CD4-positive, alpha-beta T cell treated with Interleukin-2 at 100 ng/mL for 4 hours (primary cell): ENCODE measurements at places on chromosomes 11 and 22.

GRCh38 chr22:45429981-45430775 is 16.7 kb downstream of the RIBC2 start:
- no peak for DNase-seq

- no peak for DNase-seq
These were observed 25.8 kb downstream of the TPST2 start for GRCh38 chr22:26564181-26564580.

DNA sequence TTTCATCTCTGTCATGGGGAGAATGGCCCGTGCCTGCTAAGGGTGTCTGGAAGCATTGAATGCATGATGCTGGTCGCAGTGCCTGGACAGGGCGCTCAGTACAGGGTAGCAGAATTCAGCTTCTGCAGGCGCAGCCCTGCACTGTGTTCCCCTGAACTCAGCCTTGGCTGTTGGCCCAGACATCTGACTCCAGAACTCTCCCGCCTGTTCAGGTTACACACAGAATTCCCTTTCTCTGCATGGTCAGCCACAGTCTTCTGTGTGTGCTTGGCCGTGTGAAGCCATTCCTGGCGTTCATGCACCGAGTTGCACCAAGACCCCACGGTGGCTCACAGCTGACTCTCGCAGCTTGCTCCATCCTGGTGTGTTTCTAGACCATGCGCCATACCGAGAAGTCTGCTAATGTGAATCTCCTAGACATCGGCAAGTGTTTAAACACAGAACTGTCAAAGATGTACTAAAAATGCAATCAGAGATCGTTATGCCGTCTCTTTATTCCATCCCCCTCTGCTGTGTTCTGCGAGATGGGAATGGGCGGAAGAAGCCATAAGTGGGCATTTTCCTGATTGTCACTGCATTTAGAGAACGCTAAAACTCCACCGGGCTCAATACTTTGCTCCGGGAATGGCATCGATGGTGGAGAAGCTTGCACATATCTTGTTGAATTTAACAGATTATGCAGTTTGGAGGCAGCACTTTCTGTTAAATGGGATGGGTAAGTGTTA is 55.6 kb downstream of the MPPED1 start:
- no peak for DNase-seq

DNA sequence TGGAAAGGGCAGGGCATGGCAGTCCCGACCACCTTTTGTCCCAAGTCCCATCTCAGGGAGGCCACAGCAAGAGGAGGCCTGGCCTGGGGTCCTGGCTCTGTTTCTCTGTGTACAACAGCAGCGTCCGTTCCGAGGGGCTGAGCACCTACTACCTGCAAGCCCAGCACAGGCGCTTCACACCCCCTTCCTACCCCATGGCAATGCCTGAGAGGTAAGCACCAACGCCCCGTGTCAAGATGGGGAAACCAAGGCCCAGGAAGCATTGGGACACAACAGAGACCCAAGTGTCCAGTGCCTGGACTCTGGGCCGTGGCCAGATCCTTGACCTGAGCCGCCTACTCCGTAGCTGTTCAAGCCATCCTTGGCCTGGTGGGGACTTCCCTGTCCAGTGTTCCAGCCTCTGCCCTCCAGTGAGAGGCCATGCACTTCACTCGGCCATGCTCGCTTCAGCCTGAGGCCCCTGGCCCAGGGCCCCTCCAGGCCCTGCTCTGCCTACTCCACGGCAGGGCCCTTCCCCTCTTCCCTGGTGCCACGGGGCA is 14.3 kb upstream of the TCF20 start:
- DNase-seq, result no peak

DNA sequence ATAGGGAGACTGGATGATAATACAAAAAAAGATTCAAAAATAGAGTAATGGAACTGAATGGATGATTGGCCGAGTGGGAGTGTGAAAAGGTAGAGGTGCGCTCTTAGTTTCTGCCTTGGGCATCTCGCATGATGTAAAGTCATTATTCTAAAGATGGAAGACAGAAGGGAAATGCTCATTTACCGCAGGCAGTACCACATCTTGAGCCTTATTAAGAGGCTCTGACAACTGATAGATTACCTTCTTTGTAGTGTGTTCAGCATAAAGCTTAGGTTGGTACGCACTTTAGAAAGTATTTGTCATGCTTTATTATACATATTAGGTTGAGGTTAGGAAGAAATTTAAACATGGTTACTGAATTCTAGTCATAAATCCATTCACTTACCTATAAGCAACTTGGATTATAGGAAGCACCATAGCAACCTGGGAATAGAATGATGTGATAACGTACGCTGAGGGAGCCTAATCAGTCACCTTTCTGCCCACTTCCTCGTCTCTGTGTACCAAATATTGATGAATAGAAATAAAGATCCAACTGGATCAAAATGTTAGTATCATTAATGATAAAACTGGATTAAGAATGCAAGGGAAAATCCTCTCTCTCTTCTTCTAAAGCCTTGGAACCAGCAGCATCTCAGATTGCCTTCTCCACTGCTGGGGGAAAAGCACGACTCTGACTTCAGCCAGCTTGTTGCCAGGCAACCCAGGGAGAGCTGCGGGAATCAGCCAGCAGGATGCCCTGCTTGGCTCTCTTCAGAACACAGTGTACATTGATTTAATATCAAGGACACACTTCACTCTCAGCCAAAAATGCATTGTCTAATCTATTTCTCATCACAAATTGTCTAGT is 29.0 kb upstream of the VWA5A start:
- no peak for DNase-seq

DNA sequence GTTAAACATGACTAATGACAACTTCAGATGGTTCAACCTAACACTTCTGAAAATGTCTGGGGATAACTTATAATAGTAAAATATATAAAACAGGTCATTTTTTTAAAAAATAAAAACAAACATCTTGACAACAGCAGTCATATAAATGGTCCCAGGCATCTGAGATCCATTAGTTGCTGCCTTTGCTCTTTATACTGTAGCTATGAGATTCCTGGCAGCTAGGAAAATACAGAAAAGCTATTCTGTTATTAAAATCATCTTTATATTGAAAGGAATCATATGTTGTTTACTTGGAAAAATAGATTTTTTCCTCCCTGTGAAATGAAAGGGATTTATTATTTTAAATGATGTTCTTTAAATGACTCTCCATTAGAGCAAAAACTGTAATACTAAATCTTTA is 55.7 kb upstream of the DEUP1 start:
- DNase-seq, result no peak

- DNase-seq, result no peak
These were observed 3.6 kb downstream of the TMEM45B start for GRCh38 chr11:129819237-129819636.

GRCh38 chr11:88310246-88310645 is 27.3 kb downstream of the CTSC start:
- DNase-seq, result no peak

- no peak for DNase-seq
These were observed 31.2 kb upstream of the SMTN start for GRCh38 chr22:31049815-31050420.

GRCh38 chr11:47589977-47590861 is 3.7 kb downstream of the FAM180B start:
- DNase-seq, result no peak

DNA sequence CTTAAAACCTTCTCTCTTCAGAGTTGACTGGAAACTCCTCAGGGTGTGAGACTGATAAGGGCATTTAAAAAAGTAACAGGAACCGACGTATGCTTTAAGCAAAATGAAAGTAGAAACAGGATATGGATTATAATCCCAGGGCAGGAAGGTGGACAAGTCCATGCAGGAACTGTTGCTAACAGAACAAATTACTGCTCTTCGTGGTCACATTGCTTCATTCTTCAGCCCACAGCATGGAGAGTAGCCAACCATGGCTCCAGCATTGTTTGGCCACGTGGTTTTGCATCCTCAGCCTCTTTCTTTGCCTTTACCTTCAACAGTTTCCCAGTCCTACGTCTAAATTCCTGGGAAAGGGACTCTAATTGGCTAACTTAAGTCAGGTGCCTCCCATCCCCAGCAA is 563.1 kb upstream of the ISX start:
- DNase-seq, result no peak

DNA sequence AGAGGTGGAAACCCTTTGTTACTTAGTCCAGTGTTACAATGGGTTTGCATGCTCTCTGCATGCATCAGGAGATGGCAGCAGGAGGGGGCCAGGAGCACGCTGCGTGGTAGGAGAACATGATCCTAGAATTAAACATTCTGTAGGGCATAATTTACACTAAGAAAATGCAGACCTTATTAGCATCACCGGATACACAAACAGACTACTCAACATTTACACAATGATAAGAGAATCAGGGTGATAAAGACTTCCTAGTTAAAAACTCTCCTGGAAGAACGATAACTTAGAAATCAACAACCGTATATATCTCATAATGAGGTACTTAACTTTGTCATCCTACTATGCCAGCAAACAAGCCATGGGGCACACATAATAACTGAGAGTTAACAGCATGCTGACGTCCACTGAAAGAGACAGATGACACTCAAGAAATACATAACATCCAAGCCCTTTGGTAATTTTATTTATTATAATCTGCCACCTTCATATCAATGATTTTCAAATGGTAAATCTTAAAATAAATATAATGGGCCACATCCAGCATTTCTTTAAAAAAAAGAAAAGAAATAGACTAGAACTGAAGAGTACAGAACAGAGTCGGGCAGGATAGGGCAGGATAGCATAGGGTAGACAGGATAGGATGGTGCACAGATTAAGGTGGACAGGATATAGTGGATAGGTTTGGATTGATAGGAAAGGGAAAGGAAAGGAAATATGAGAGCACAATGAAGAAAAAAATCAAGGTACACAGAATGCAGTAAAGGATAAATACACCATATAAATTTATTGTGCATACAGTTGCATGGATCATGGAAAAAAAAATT is 27.5 kb downstream of the CADM1 start:
- no peak for DNase-seq

GRCh38 chr22:33553493-33553892 is 366.8 kb downstream of the LARGE1 start:
- DNase-seq, result no peak

DNA sequence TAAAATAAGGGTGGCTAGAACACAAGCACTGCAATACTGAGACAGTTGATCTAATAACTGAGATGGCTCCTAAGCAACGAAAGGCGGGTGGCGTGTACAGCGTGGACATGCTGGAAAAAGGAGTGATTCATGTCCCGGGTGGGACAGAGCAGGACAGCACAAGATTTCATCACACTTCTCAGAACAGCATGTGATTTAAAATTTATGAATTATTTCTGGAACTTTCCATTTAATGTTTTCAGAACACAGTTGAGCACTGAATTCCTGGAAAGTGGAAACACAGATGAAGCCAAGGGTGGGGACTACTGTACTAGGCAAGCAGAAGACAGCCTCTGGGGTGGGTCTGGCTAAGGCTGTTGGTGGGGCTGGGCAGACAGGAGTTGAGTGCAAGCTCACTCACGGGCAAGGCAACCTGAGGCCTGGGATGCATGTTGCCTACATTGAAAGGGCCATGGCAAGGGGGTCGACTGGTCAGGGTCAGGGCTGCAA is 165.6 kb upstream of the DDI1 start:
- DNase-seq, result no peak

DNA sequence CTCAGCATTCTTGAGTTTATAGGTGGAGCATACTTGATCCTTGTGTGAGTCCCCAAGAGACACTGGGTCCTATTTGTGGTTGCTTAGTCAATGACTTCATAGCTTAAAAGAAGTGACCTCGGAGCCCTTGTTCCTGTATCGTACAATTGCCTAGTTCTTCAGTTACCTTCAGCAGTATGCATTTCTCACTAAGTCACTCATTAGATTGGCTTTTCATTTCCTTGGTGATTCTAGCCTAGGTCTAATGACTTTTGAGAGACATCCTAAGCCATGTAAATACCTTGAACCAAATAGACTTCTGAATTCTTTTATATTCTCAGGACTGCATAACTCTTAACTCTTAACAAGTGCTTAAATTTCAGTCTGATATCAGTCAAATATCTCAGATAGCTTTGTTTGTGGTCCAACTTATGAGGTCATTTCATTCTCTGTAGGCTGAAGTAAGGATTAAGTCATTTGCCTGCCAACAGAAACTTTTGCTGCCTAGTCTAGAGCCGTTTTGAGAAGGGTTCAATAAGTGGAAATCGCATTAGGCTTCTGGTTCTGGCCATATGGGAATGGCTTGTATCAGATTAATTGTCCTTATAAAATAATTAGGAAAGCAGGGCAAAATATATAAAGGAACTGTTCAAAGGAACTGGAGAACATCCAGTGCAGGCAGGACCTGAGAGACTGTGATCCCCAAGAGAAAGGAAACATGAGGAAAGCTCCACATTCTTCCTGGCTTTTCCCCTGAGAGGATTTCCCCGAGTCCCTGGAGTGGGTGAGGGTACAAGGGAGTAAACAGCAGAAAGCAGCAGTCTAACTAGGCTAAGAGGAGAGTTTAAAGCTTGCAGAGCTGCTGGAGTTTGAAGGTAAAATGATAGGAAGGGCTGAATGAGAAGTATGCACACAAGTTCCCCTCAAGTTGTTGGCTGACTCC is 39.9 kb downstream of the TRAF6 start:
- no peak for DNase-seq

DNA sequence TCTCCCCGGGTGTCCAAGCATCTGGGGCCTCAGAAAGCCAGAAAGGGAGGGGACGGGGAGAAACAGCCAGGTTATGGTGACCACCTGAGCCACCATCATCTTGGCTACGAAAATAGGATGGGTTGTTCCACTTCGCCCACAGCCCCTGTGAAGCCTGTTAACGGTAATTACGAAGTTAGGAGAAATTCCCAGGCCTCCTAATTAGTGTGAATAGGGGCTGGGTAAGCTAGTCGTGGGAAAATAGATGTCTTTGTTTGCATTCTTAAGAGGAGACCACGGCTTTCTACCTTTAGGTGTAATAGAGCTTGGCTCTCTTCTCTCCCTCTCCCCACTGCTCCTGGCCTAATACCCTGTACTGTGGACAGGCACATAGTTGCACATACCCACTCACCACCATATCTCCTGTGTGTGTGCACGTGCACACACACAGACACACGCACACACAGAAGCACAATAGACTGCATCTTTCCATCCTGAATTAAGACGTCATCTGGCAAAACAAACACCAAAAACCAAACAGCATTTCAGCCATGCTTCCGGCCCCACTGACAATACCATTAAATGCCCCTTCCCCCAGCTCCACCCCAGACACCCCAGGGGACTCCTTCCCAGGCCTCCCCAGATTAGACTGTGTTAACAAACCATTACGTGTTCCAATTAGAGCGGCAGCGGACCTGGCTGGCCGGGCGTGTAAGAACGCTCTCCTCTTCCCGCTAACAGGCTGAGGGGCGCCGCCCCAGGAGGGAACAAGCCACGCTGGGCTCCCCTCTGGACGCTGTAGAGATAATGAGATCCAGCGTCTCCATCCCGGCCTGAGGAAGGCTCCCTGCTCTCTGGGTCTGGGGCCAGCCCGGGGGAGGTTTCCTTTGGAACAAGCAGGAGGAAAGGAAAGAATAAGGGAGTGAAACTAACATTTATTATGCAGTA is 72.8 kb downstream of the TP53I11 start:
- no peak for DNase-seq
